ENCODE measurements at places on chromosomes 13 and 19.

DNA sequence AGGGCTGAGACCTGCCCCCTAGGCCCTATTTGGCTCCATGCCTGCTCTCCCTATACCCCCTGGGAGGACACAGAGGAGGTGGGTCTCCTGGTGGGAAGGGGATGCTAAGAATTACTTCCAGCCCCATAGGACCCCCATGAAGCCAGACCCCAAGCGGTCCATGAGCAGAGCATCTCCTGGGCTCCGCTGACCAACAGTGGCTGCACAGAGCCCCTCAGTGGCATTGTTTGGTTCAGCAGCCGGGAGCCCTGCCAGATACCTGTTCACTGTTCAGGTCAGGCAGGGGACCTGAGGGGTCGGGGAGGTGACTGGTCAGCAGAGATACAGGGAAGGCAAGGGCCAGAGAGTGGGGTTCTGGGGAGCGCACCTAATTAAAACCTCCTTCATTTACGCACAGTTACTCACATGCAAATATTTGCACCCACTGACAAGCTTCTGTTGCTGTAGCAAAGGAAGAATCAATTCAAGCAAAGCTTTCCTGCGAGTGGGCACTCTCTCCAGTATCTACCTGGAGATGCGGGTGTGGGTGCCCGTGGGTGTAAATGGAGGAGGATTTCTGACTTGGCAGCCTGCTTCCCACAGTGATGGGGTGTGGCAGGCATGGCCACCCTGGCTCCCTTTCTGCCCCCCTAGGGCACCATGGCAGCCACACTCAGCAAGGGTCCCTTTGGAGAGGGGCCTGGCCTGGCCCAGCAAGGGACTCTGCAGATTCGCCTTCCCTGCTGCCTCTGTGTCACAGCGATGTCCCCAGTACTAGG is 83.5 kb downstream of the CHST8 start:
- no peak for DNase-seq

DNA sequence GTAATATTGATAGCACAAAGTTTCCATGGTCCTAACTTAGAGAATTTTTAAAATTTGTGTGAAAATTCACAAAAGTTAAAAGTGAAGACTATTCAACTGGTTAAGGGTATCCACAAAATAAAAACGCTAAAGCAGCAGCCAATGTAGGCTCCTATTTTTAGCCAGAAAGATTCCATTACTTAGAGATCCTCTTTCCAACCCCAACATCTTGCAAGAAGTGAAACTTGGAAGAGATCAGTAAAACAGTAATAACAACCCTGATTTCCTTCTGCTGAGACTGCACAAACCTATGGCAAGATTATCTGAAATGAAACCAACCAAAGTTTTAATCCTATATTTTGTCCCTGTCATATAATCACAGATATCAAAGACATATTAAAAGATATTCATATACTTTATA is 8.5 kb downstream of the TBC1D4 start:
- no peak for DNase-seq

- DNase-seq, result peak; percentile 17
These were observed 3.6 kb upstream of the CEACAM3 start for GRCh38 chr19:41792513-41793413.

DNA sequence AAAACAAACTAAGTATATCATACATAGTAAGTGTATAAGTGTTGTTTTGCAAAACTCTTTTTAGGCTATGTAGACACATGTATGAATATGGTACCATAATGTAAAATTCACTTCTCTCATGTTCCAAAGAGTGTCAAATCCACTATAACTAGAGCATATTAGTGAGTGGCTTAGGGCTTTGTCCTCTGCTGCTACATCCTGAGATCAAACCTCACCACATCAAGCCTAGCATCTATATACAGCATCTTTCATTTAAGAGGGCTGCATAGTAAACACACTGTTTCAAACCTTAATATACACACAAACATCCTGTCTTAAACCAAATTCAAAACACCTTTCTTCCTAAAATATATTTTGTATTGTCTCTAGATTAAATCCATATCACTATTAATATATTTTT is 38.7 kb downstream of the ELF1 start:
- DNase-seq, result no peak

DNA sequence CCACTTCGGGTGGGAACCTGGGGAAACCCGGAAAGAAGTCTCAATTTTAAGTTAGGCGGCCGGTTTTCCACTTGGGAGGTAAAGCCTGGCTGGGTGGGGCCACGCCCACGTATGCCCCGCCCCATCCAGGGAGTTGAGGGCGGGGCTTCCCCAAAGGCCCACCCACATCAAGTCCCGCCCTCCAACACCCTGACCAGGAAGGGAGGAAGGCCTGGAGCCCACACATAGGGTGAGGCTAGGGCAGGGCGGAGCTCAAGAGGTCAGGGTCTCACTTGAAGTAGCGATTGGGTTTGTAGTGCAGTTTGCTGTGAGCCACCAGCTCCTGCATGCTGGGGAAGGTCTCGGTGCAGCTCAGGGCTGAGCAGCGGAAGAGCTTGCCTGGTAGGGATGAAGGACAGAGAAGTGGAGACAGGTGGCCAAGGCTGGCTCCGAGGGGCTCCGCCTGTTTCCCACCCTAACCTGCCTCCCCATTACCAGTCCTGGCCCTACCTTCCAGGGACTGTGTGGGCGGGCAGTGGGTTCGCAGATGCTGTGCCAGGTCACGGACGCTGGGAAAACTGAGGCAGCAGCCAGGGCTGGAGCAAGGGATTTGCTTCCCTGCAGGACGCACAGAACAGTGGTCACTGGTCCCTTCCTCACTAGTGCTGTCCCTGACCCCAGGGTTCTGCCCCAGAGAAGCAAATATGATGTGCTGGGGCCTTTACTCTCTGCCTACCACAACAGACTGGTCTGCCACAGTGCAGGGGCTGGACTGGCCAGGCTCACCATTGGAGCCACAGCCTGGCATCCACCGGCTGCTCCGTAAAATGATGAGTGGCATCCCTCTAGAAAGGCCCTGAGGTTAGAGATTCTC is 1.6 kb downstream of the ZNF414 start:
- DNase-seq, result no peak

DNA sequence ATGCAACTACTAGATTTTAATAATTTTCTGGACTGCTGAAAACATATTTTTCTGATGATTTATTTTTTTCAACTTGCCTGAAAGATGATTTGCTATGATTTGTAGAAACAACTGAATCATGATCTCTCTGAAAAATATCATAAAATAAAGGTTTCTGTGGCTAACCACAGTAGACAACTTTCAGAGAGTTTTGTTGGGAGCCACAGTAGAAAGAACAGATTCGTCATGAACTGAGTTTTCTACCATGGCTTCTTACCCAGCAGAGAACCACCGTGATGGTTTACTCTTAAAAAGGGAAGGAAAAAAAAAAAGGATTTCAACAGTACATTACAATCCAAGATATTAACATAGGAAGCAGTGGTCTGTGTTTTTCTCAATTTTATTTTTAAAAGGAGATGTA is 18.0 kb downstream of the ZAR1L start:
- DNase-seq, result no peak

- DNase-seq, result peak; percentile 84
These were observed 49.9 kb downstream of the AP1M1 start for GRCh38 chr19:16247353-16248182.

DNA sequence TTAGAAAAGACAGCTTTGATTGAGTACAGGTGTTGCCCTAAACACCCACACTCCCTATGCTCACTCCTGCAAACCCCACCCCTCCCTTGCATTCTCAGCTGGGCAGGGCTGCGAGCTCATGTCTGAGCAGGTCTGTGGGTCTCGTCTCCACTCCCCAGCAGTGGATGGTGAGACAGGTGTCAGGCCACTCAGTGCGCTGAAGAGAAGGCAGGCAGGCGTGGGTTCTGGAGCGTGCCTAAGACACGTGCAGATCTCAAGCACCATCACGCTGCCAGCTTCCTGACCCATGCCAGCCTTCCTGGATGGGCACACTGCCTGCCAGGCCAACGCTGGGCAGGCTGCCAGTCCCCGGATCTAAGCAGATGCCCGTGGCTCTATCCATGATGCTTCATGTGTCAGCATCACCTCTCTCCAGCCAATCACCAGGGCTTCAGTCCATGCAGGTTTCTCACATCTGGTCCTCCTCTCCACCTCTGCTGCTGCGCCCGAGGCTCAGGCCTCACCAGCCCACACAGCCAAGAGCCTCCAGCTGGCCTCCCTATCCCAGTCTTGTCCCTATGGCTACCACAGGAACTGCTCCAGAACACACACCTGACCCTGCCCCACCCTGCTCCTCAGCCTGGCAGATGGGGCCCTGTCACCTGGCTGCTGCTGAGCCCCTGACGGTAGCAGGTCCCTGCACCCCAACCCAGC is 42.6 kb downstream of the EPS15L1 start:
- no peak for DNase-seq

DNA sequence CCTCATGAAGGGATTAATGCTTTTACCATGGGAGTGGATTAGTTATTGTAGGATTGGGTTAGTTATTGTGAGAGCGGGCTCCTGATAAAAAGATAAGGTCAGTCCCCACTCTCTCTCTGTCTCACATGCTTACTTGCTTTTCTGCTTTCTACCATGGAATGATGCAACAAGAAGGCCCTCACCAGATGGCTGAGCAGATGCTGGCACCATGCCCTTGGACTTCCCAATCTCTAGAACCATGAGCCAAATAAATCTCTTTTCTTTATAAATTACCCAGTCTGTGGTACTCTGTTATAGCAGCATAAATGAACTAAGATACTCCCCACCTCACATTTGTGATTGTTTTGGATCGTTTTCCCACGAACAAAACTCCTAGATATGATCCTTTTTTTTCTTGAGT is 353.8 kb downstream of the DNAJC15 start:
- no peak for DNase-seq

DNA sequence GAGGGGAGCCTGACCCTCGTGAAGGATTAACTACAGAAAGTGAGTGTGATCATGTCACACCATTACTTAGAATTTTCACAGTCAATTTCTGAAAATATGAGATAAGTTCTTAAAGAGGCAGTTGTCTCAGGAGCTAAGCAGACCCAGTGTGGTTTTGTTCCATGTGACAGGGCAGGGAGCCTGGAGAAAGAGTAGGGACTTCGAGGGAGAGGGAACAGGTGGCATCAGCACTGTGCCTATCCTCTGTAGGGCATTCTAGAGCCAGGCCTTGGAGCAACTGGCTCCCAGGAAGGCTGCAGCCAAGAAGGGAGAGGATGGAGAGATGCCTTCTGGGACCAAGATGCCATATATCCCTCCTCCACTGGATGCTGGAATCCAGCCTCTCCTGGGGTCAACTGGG is 183.0 kb downstream of the TSHZ3 start:
- DNase-seq, result no peak

DNA sequence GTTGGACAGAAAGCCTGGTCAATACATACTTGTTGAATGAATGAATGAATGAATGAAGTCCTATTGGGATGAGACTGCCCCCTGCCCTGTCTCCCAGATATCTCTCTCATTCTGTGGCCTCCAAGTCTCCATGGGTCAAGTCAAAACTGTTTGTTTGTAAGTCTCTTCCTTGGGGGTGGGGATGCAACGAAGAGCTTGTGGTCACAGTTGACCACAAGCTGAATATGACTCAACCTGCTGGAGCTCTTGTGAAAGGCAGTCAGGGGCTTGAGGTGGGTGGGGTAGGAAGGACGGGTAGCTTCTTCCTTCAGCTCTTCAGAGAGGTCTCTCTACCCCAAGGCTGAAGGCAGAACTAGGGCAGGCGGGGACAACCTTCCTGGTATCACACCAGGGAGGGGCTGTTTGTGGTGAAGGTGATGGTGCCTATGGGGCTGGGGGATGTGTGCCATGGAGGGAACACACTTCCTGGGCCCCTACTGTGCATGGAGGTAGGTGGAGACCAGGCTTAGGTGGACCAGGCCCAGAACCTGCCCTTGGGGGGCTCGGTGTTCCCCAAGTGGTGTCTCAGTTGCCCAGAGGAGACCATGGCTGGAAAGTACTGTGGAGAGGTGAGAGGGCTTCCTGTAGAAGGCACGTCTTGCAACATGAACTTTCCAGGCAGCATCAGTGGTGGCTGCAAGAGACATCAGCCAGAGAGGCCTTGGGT is 8.0 kb downstream of the MYO1F start:
- peak; percentile 82 for DNase-seq

GRCh38 chr19:14006766-14007562 is 844 bp upstream of the RFX1 start:
- DNase-seq, result no peak

- peak; percentile 51 for DNase-seq
These were observed 74.5 kb upstream of the RAP2A start for GRCh38 chr13:97359181-97360057.

DNA sequence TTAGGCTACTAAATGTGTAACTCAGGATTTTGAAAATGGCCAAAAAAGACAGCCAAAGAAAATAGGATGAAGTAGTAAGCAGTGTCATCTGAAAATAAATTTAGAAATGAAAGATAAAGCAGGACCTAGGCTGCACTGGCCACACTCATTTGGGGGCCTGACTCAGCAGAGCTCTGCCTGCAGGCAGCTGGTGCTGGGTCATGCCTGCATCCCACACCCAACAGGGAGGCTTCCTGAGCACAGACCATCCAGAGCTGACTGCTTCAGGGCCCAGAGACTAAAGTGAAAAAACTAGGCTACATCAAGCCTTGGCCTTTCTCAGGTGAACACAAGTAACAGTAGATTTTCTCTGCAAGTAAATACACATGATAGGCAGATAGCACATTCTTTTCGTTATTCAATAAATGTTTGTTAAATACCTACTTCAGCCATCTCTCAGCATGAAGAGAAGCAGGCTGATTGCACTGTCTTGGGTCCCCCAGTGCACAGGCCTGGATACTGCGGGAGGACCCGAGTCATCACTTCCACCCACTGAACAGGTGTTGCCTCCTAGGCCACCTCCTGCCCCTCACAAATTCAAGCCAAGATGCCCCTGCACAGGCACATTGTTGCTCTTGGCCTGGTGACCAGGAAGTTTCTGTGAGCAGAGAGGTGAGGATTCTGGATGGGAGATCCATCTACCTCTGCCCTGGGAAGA is 284.0 kb downstream of the OXGR1 start:
- no peak for DNase-seq

DNA sequence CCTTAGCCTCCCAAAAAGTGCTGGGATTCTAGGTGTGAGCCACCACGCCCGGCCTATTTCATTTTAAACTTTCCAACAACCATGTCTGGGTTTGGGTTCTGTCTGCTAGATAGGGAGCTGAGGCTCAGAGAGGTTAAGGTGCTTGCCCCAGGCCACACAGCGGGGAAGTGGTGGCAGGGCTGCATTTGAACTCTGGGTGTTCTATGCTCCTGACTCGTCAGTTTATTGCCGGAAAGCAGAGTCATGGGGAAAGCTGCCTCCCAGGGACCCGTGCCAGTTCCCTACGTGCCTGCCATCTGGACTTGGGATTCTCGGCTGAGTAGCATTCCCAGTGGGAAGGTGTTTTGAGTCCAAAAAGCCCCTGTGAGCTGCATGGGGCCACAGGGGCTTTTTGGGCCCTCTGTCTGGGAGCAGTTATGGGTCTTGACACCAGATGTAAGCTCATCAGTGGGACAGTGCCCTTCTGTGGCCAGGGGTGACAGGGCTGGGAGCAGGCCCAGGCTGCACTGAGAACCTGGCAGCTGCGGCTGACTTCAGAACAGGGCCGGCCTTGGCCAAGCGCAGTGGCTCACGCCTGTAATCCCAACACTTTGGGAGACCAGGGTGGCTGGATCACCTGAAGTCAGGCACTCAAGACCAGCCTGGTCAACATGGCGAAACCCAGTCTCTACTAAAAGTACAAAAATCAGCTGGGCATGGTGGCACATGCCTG is 10.9 kb downstream of the RFX1 start:
- DNase-seq, result no peak

GRCh38 chr13:49533591-49534269 is 38.0 kb downstream of the PHF11 start:
- no peak for DNase-seq

GRCh38 chr13:23330356-23330755 is 103.1 kb downstream of the SACS start:
- DNase-seq, result no peak

Measured in effector memory CD8-positive, alpha-beta T cell (primary cell).